ENCODE measurements at places on chromosomes 11 and 22.

GRCh38 chr11:14687456-14687855 is 43.9 kb downstream of the PDE3B start:
- no peak for DNase-seq

DNA sequence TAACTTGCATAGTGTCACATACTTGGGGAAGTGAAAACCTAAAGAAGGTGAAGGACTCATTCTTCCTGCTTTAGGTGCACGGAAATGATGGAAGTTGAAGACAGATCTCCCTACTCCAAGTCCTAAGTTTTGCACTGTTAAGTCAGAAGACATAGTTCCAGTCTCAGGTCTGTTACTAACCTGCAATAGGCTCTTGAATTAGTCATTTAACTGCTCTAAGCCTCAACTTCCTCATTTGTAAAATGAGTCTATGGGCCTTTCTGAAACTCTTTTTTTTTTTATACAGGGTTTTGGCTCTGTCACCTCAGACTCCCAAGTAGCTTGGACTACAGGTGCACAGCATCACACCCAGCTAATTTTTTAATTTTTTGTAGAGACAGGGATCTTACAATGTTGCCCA is 30.8 kb upstream of the POU2AF1 start:
- DNase-seq, result no peak

GRCh38 chr22:48757581-48757980 is 1070.1 kb downstream of the BRD1 start:
- DNase-seq, result no peak

DNA sequence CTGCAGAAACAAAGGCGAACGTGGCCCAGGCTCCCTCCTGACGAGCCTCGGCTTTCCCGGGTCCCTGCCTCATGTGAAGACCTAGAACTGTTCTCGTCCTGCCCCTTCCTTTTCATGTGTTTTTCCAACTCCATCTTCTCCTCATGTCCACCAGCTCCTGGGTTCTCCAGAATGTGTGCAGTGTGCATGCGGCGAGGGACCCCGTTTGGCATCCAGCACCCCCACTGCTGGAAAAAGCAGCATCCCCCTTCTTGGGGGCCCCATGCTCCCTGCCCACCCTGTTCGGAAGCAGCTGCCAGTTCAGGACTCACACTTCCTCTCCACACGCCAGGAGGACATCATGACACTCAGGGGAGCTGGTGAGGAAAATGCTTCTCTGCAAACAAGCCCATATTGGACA is 313.5 kb downstream of the BRD1 start:
- DNase-seq, result no peak

DNA sequence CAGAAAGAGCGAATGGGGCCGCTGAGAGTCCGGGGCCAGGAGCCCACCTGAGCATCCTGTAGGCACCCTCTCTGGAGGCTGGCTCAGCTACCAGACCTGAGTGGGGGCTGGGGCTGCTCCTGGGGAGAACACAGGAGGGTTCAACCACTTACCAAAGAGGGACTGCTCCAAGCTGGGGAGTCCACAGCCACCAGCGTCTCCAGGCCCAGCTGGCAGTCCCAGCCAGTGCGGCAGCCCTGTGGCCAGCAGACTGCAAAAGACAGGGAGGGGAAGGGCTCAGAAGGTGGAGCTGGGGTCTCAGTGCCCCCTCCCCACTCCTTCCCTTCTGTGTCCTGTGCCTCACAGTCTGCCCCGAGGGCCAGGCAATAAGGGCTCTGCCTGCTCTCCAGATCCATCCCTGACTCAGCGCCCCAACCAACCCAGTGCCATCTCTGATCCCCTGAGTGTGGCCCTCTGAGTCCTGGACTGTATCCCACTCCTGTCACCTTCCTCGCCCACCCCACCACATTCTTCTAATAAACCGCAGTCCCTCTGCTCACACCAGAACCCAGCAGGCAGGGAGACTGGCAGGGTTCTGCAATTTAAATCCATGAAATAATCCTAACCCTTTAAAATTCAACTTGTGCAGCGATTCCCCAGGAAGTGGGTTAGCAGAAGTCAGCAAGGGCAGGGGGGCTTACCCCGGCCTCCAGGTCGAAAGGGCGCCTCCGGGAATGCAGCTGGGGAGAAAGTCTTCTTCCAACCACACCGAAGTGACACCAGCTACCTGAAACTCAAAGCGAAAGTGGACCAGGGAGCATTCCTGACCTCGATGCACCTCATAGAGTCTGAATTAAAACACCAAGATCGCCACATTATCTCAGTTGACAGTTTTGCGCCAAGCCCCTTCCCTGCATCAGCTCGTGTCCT is 13.3 kb downstream of the CHST1 start:
- no peak for DNase-seq

DNA sequence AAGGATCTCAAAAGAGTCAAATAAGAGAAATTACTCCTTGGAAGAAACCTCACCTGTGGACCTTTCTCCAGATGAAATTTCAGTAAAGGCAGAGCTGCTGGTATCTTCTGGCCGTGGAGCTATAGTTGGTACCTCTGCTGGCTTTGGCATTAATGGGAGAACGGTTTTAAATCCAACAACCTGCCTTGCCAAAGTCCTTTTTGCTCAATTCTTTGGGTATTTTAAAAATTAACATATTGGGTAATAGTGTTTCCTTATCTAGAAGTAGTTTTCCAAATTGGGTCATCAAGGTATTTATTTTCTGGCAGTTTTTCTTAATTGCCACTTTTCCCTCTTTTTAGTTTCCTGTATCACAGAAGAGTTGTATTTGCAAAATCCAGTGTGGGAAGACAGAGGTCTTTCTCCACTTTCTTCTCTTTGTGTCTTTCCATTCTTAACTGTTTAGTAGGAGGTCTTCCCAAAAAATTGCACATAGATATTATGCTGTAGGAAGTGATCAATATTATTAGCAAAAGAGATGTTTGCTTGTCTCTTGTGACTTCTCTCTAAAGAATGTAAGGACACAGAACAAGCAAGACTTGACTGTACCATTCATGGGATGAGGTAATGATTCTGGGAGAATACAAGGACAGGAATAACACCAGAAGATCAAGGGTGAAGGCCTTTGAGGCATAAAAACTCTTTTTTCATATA is at the start of gene SAA4:
Gene SAA4, minus strand, starts transcription at position 139 of the 693 bp plus-strand sequence. CDS start 876 bp downstream, outside the sequence.
- DNase-seq, result peak; percentile 49

DNA sequence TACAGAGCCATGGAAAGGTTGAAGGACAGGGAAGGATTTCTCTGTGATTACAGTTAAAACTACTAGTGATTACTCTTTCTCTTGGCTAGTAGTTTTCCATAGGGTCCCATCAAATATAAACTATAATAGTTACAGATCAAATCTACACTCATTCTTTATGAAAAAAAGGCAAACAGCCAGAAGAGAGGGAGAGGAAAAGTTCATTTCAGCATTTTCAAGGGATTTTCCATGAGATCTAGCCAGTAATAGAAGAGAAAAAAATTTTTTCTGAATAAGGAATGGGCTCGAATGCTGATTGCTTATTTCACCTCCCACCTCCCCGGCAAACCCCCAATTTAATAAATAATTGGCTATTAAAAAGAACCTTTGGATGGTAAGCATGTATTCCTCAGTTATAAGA is 74.8 kb upstream of the BLID start:
- DNase-seq, result no peak

GRCh38 chr11:3156282-3156660 is 8.8 kb downstream of the OSBPL5 start:
- DNase-seq, result no peak

DNA sequence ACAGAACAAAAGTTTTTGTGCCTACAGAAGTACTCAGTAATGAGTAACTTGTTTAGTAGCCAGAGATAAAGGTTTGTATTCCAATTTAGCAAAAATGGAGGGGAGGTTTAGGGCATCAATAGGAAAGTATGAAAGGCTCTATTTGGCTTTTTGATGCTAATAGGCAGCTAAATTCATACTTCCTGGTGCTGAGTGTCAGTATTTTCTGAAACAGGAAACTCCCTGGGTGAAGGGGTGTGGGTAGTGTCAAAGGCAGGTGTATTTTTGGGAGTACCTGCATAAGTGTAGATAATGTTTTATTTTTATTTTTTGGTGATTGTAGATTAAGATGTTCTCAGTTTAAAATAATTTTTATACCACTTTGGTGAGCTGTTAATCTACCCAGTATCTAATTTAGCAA is 29.3 kb upstream of the MMP7 start:
- no peak for DNase-seq

DNA sequence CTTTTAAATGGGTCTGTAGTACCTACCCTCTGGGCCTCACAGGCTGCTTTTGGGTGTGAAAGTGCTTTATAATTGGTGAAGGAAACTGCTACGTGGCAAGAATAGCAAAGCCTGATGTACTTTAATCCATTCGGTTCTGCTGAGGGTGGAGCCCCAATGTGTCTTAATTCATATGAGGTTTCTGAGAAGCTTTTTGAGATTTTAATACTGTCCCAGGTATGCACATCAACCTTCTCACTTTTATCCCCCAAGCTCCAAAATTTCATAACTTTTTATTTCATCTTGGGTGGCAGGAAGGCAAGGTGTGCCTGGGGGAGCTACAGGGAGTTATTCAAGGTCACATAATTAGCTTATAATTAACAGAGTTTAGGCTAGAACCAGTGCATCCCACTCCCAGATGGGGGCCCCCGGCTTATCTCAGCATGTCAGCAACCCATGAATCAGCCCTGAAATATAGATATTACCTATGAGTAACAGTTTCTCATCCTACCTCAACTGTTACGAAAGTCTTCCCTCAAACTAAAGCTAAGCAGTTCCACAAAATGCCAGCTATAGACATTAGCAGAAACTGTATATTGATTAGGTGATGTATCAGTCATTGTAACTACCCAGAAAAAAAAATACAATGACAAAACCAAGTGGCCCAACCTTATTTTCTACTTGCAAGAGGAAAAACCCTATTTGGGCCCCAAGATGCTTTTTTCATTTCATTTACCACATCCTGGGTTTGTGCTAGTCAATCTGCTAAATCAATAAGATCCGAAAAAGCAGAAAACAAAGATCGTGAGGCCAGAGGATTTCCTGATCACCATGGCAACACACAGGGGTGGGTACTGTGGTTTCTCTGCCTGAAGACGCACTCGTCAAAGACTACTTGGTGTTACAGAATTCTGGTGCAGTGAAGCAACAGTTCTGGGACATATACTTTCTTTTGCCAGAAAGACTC is 26.7 kb downstream of the CD44 start:
- DNase-seq, result peak; percentile 75

GRCh38 chr22:49983148-49984042 is 22.8 kb downstream of the PIM3 start:
- DNase-seq, result no peak

GRCh38 chr22:41781507-41781906 is 19.0 kb upstream of the CCDC134 start:
- DNase-seq, result no peak

- no peak for DNase-seq
Measured at GRCh38 chr22:42814215-42814614, 42.9 kb downstream of the ARFGAP3 start.

DNA sequence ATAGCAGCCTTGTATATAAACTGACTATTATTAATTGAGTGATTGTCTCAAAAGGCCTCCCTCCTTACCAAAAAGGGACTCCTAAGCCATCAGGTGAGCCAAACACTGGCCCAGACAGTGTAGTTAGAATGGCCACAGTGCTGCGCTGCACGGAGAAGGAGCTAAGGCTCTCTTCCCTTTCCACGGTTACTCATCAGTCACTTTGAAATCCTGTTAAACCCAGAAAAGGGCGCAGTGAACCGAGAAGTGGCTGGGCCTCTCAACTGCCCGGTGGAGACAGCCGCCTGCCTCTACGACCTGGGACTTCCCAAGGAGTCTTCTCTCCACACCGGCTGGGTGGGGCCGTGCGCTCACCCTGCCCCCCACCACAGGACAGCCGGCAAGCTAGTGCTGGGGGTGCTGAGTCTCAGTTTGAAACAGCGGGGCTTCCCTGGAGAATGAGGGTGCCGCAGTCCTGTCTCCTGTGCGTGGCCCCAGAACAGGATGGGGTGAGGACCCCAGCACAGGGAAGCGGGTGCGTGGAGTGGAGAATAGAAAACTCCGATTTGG is 1.3 kb downstream of the MYH9 start:
- peak; percentile 35 for DNase-seq

DNA sequence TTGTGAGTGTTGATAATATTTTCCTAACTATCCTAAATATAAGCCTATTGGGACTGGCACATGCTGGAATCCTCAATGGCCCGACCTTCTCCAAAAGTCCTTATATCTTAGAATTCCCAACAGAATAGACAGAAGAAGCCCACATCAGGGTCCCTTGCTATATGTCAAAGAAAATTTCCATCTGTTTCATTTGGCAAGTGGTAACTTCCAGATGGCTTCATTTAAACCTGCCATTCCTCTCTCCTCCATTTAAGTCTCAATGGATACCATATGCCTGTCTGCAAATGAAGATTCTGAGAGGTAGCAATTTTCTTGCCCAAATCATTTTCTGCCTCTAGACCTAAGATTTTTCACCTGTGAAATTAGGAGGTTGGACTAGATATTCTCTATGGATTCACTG is 73.1 kb upstream of the KCNA4 start:
- DNase-seq, result no peak

- no peak for DNase-seq
Measured at GRCh38 chr11:47646019-47646418, 3.7 kb upstream of the MTCH2 start.

GRCh38 chr22:26669060-26669481 is 11.7 kb downstream of the MIAT start:
- DNase-seq, result peak; percentile 51

DNA sequence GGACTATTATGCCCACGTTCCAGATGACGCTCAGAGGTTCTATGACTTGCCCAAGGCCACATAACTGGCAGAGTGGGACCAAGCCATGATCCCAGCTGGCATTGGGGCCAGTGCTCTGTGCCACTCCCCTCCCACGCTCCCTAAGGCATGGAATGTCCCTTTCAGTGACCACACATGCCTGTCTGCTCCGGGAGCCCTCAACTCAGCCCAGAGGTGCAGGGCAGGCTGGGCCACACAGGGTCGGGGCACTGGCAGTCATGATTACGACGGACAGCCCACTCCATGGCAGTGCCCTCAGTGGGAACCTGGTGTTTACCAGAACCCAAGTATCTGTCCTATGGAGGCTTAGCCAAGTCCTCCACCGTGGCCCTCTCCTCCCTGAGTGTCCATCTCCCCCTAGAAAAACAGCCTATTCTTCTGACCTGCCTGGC is 10.0 kb downstream of the RHBDD3 start:
- DNase-seq, result no peak
